ENCODE measurements at places on chromosomes 7 and 10.

DNA sequence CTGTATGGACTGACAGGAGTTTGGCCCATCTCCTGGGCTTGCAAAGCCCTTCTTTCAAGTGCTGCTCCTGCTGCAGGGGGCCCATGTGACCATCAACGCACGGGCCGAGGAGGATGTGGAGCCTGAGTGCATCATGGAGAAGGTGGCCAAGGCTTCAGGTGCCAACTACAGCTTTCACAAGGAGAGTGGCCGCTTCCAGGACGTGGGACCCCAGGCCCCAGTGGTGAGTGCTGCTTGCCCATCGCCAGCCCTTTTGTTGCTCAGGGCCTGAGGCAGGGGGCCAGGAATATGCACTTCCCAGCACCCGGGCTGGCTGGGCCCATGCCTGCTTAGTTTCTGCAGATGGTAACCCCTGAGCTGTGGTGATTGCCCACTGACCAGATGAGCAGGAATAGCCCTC, 8.7 kb downstream of the PGAM2 start:
- no peak for DNase-seq

DNA sequence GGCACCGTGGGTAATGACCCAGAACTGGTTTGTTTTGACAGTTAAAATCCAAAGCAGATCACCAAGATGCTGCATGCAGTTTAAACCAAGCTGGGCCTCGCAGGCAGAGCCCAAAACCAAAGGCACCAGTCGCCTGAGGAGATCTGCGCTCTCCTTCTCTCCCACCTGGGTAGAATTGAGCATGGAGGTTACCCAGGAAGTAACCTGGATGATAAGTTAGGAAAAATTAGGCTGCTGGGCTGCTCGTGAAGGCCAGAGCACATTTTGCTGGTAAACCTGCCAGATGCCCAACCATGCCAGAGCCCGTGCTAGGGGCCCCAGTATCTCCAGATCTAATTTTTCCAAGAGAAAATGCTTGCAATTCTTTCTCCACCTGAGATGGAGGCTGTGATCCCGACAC, 388.3 kb upstream of the MGMT start:
- no peak for DNase-seq

DNA sequence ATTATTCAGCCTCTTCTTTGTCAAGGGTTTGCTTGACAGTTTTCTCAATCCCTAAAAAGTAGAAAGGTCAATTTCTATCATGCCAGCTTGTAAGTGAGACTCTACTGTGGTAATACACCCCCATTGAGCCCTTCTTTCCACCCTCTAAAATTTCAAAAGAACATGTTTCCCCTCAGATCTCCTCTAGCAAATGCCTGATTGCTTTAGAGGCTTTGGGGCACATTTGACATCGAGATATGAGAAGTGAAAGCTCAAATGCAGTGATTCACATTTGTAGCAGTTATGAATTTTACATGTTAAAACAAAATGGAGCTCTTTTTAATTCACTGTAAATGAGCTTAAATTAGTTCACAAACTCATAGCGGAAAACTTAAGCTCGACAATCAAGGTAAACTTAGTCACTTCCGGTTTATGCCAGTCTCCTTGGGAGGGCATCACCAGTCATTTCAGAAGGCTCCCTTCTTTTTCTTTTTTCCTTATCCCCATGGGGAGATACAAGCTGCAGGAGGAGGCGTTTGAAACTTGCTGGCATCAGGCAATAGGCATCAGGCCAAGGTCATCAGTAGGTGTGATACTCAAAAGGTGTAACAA, 55.3 kb upstream of the ADO start:
- DNase-seq: no peak

GRCh38 chr10:111131168-111131799, 54.5 kb downstream of the ADRA2A start:
- DNase-seq: no peak

GRCh38 chr10:132141526-132142395, 45.0 kb upstream of the DPYSL4 start:
- no peak for DNase-seq

GRCh38 chr7:23332910-23333612, 33.9 kb downstream of the MALSU1 start:
- no peak for DNase-seq

Measured in NCI-H1694 treated with DMSO at 0.1 percent for 48 hours (cell line).